ENCODE measurements at places on chromosomes 7 and 10.

DNA sequence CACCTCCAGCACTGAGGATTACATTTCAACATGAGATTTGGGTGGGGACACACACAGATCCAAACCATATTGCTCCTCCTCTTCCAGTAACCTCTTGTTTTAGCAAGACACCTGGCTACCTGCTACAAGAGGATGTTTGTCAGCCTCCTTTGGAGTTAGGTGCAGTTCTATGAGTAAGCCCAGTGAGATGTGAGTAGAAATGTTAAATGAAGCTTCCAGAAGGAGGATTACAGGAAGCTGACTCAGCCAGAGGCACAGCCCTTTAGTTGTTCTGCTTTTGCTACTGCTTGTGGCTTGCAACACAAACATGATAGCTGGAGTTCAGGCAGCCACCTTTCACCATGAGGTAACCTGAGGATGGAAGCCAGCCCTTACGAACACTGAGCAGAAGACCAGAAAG, 382.7 kb upstream of the RNF32 start:
- no peak for DNase-seq

DNA sequence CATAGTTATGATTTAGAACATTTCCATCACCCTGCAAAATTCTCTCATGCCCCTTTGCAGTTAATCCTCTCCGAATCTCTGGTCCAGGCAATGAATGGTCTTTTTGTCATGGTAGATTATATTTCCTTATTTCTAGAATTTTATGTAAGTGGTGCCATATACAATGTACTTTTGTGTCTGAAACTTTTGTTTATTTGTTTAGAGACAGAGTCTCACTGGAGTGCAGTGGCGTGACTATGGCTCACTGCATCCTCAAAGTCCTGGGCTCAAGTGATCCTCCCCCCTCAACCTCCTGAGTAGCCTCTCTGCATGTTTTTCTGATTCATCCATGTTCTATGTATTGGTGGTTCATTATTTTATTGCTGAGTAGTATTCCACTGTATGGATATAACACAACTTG, 23.2 kb upstream of the PDK4 start:
- no peak for DNase-seq

DNA sequence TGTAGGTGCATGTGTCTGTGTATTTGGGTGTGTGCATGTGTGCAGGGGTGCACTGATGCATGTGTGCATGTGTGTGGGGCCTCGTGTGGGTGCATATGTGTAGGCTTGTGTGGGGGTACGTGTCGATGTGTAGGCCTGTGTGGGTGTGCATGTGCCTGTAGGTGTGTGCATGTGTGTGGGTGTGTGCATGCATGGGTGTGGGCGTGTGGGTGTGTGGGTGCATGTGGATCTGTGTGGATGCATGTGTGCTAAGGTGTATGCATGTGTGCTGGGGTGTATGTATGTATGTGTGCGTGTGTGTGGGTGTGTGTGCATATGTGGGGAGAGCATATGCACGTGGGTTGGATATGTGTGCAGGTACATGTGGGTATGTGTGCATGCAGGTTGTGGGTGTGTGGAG, 73.2 kb downstream of the NKX6-2 start:
- peak; percentile 27 for DNase-seq

GRCh38 chr7:106566672-106567071, 94.3 kb downstream of the CCDC71L start:
- no peak for DNase-seq

- no peak for DNase-seq
Observed at GRCh38 chr7:141911391-141911790, 4.8 kb upstream of the OR9A4 start.

DNA sequence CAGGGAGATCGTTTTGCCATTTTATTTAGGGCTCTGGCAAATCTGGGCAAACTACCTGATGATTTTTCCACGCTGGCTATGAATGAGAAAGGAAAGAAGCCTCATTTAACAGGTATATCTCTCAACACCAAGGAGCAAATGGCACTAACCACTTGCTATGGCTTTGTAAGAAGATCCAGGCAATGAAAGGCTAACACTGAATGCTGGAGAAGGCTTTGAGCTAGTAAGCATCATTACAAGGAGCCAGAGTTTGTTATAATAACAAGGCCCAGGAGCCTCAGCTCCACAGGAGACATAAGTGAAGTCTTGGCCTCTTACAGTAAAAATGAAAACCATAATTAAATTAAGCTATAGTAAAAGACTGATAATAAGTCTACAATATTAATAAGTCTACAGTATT, 123.1 kb downstream of the CNOT4 start:
- no peak for DNase-seq

DNA sequence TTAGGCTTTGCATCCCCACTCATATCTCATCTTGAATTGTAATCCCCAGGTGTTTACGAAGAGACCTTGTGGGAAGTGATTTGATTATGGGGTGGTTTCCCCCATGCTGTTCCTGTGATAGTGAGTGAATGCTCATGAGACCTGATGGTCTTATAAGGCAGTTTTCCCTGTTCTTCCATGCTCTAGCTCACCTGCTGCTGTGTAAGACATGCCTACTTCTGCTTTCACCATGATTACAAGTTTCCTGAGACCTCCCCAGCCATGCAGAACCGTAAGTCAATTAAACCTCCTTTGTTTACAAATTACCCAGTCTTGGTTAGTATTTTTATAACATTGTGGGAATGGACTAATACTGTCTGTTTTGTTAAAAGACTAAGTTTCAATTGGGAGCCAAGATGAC, 35.3 kb upstream of the ZNF92 start:
- DNase-seq, result no peak
